ENCODE measurements at places on chromosomes 6 and 20. TPM values are rescaled to one million over a fixed set of nuclear protein-coding genes. Genes with fewer than 3 reads are reported as not detected.

The WFDC5 gene
- not detected for polyA plus RNA-seq

The RUNX2 gene
- polyA plus RNA-seq = 5.2 TPM

DNA sequence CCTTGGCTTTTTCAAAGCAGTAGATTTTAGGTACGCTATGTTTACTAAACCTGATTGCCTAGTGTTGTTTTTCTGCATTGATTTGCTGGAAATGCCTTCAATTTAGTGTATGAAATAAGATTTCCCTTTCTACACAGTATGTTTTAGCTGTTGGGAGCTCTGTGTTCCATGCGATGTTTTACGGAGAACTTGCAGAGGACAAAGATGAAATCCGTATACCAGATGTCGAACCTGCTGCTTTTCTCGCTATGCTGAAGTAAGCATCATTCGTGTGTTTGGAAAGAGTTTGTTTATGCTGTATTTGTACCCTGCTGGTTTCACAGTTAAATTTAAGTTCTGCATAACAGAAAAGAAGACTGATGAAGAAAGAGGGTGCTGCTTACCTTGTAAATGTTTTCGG is 1.9 kb downstream of the BTBD3 start:
- H3K27ac ChIP-seq = no peak overlapping the region
- H3K4me3 ChIP-seq = no peak overlapping the region
- no peaks in the 10 kb centered on the region for H3K27me3 ChIP-seq
- no peak for DNase-seq

- H3K27me3 ChIP-seq = no peaks in the 10 kb centered on the region
- peaks cover 33% of the 10 kb centered on the region for H3K4me1 ChIP-seq
- no peaks in the 10 kb centered on the region for H3K36me3 ChIP-seq
- peak overlapping the region; percentile 86 for H3K4me3 ChIP-seq
- DNase-seq = peak; percentile 91
These were observed 1.6 kb downstream of the PXDC1 start for GRCh38 chr6:3749977-3750316.
